ENCODE measurements at places on chromosomes 12 and 14.

- peak; percentile 48 for DNase-seq
Observed at GRCh38 chr14:22370084-22370847, 218.8 kb downstream of the DAD1 start.

DNA sequence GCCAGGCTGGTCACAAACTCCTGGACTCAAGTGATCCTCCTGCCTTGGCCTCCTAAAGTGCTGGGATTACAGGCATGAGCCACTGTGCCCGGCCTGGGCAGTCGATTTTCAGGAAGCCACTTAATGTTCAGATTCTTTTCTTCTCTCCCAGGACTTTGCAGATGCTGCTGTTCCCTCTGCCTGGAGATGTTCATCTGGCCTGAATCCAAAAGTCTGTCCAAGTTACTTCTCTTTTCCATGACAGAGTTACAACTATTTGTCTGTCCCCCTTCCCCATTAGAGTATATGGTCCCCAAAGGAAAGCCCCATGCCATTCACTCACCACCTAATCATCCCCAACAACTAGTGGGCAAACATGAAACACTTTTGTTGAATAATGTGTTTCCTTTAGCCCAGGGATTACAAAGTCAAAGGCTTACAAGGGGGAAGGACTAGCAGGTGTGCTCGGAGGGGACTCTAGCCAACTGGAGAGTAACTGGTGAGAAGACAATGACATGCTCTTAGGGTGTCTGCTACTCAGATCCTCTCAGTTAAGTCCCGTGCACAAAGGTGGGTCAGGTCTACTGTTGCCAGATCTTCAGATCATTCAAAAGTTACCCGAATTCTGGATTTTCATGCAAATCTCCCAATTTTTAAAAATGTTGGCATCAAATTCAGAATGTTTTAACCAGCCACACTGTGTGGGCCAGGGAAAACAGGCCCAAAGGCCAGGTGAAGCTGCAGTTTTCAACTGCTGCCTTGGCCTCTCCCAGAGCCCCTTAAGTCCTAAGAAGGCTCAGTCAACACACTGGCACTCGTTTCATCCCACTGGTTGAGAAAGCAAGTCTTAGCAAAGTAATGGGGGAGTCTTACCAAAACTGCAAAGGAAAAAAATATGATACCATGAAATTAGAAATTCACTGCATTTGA is 29.6 kb downstream of the NUDT4 start:
- DNase-seq = no peak

GRCh38 chr12:108518101-108518715 is 3.1 kb downstream of the FICD start:
- no peak for DNase-seq

- DNase-seq = no peak
Observed at GRCh38 chr14:55019968-55020554, 6.8 kb downstream of the WDHD1 start.

GRCh38 chr14:95054346-95055280 is 102.7 kb downstream of the DICER1 start:
- no peak for DNase-seq

DNA sequence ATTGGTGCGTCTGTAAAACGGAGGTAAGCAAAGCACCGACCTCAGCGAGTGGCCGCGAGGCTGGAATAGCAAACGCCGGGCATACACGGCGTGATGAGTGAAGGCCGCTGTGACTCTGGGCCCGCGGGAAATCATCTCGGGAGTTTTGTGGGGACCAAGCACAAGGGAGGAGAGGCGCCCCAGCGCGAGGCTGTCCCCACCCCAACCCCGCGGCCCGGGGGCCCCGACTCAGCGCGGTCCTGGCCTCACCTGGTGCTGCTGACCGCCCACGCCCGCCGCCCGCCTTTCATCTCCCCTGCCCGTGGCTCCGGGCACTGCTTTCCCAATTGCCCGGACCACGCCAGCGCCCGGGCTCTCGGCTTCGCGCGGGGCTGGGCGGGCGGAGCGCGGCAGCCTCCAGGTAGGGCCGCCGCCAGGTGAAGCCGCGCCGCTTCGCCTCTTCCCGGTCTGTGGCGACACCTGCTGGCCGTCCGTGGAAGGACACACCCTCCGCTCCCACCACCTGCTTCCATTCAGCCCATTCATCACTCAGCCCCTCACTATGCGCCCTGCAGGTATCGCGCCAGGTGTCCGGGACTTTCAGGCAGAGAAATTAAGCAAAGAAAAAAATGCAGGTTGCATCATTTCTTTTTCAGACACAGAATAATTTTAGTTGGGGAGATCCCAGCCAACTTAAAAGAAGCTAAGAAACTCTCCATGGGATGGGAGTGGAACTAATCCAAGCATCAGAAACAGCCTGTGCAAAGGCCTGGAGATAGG is 360.4 kb downstream of the MED13L start:
- DNase-seq = peak; percentile 1

DNA sequence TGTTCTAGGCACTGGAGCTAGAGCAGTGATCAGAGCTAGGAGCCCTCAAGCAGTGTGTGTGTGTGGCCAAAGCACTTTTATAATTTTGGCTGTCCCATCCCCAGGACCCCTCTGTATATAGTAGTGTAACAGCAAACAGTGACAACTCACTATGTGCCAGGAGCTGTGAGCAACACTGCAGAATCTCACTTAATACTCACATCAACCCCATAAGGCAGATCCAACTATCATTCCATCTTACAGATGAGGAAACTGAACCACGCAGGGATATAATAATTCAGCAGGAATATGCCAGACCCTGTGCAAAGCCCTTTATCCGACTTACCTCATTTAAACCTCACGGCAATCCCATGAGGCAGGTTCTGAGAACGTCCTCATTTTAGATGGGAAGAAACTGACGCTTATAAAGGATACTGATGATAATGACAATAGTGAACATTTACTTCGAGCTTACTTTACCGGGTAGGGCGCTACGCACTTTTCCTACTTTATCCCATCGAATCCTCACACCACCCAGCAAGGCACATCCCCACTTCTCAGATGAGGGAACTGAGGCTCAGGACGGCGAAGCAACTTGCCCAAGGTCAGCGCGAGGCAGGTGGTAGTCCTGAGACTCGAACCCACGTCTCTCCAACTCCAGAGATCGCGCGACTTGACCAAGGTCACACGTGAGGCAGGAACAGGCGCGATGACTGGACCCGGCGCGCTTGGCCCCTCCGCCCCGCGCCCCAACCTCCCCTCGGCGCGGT is 687 bp downstream of the RAB35 start:
- peak; percentile 20 for DNase-seq

GRCh38 chr14:73290279-73290678 is 53.0 kb downstream of the PAPLN start:
- DNase-seq = no peak

DNA sequence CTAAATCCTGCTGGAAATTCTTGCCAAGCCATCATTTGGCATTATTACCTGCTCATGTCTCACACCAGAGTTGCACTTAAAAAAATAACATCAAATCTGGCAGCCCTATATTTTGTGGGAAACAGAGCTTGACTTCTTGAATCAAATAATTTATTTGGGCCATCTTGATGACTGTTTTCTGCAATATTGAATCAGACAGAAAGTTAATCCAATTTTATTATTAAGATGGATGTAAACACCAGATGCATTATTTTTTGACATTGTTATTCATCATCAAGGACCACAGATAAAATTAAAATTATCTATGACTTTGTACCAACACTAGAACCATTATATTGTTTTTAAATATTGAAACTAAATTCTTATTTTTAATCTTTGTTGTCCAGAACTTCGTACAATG is 132.9 kb downstream of the PTPRR start:
- no peak for DNase-seq

DNA sequence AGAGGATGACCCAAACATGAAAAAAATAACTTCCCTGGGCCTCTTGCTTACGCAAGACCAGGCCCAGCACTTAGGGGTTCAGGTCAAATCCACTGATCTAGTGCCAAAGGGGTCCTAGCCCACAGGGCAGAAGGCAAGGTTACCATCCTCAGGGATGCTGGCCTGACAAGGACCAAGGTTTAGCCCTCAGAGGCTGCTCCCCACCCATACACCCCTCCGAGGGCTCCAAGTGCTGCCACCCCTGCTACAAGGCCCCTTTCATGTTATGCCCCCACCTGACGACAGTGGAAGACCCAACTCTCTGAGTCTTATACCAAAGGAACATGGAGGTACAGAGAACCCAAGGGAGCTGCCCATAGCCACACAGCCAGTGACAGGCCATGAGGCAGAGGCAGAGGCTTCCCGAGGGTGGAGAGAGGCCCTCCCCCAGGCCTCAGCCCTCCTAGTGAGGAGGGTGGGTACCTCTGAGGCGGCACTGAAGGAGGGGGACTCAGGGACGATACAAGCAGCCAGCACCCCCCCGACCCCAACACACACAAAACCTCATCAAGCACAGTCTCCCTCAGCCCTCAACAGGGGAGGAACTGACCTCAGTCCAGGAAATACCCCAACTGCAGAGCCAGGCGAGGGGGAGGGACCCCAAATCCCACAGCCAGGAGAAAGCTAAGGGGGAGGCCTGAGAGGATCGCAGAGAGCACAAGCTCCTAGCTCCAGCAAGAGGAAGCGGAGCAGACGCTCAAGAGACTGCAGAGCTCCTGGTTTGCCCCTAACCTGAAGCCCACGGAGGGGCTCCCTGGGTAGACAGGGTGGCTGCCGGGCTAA is 37.0 kb downstream of the ANAPC7 start:
- DNase-seq = no peak

DNA sequence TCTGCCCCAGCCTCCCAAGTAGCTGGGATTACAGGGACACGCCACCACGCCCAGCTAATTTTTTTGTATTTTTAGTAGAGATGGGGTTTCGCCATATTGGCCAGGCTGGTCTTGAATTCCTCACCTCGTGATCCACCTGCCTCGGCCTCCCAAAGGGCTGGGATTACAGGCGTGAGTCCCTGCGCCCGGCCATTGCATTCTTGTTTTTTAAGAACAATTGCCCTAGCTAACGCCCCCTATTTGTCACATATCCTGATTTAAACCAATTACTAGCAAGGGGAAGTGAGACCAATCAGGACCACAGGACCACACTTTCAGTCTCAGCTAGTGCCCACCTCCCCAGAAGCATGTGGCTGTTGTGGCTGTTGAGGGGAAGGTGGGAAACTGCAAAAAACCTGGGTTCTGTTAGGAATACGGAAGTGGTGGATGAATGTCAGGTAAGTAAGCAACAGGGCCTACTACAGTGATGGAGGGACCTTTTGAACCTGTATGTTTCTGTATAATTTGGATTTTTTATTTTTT is 37.8 kb upstream of the NFYB start:
- DNase-seq = no peak

- DNase-seq = no peak
Observed at GRCh38 chr14:89350152-89350551, 66.9 kb downstream of the FOXN3 start.

DNA sequence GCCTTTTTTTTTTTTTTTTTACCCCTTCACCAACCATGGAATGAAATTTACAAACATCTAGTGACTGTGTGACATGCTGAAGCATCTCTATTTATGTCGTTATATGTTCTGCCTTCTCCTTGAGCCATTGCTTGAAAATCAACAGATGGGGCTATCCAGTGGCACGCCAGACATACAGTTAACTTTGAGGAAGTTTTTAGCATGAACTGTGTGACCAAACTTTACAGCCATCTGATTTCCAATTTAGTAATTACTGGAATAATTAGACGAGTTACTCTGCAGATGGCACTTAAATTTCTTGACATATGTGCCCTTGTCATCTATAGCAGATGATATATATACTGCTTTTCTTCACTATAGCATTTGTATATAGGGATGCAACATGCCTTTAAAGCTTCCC is 192.1 kb downstream of the SNAPC1 start:
- DNase-seq = no peak

GRCh38 chr14:51180577-51180976 is 59.5 kb upstream of the TMX1 start:
- no peak for DNase-seq

DNA sequence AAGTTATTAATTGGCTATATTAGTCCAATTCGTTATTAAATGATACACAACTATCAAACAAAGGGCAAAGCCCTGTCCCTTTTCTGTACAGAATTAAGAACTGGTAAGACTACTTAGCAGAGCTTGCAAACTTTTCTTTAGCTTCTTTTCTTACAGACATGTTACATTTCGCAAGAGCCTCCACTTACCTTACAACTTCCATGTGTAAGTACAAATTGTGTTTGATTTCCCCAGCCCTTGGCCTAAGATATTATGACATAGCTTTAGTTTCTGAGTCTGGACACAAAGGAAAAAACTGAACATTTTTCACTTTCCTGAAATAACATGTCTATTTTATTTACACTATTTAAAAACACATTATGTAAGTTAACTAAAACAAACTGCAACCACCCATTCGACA is 1.7 kb downstream of the ATF7 start:
- DNase-seq = peak; percentile 23

Measured in astrocyte of the spinal cord (primary cell).